ENCODE measurements at places on chromosomes 16 and 17.

- no peak for DNase-seq
These were observed 55.2 kb downstream of the CDH11 start for GRCh38 chr16:65066651-65067050.

- DNase-seq: no peak
These were observed 100.3 kb downstream of the MAF start for GRCh38 chr16:79500286-79500685.

DNA sequence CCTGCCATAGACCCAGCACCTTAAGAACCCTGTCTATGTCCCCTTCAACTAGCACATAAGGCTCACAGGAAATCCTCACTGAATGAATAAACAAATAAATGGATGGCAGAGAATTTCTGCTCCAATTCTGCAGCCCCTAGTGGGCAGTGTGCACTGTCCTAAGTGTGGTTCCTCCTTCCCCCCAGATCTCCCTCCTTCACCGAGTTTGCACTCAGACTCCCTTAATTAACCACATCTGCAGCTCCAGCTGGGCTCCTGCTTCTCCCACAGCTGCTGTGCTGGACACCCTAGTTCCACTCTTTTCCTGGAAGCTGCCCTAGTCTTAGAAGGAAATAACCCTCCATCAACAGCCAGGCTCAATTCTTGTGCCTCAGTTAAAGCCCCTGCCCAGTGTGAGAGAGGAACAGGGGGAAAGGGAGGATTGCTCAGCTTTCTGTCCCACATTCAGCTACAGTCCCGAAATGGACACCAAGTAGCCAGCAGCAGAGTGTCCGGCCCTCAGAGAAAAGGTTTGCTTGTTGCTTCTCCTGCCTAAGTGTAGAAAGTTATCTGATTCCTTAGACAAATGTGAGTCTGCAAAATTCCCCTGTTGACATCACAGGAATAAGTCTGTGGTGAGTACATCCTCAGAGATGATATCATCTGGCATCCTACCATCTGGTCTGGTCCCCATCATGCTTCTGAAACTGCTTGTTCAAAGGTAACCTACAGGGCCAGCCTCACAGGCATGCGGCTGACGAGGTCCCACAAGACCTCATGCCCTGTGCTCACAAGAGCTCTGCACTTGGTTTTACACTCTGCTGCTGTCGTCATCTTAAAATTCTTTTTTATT, 12.3 kb downstream of the LRRC3C start:
- no peak for DNase-seq

DNA sequence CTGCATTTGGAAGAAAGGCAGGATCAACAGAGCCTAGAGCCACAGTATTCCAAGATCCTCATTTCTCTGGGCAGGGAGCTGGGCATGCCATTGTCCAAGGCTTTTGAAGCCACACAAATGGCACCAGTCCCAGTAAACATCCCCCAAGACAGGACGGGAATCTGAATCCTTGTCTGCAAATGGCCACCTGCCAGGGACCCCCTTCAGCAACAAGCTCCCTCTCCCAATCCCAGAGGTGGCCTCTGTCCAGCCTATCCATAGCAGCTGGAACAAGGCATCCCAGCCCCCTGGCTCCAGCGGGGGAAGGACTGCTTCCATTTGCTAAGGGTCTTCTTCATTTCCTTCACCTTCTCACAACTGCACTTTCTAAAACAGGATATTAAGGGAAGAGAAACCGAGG, 204.4 kb downstream of the C16orf78 start:
- DNase-seq: no peak

GRCh38 chr17:16352667-16353316, 477 bp downstream of the CENPV start:
- DNase-seq: no peak

- no peak for DNase-seq
These were observed 58.2 kb downstream of the CNTNAP4 start for GRCh38 chr16:76335180-76335974.

GRCh38 chr16:30416624-30417528, 9.5 kb downstream of the ZNF771 start:
- DNase-seq: no peak

DNA sequence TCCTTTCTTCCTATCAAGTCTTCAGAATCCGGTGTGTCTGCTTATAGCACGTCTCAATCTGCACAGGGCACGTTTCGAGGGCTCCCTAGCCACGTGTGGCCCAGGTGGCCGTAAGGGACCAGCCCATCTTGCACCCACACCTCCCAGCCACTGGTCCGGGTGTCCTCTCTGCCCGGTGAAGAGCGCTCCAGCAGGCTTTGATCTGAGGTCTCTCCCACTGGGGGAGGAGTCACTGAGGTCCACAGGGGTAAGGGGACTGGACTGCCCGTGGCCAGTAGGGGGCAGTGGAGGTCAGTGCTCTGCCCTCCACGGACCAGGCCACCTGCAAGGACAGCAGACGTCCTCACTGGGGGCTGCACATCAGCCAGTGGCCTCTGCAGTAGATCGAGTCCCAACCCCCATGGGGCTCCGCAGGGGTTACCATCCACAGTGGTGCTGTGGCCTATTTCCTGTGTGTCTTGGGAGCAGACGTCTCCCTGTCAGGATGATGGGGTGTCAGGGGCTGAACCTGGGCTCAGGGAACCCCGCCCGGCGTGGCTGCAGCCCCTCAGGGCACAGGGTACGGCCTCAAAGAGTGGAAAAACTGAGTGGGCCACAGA, 204.1 kb upstream of the CIBAR2 start:
- no peak for DNase-seq

DNA sequence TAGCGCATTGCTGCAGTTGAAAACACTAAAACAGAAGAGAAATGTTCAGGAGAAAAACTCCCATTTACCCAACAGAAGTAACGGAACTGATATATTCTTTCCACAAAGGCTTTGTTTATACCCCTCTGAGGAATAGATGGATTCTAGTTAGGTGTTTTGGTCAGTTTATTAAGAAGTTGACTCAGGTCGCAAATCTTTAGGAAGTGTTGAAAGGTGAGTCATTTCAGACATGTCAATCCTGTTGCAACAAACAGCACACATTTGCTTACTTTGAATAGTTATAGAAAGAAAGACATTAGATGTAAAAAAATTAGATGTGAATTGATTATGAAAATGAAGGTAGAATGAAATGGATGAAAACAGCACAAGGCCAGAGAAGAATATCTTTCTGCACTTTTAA, 941.0 kb downstream of the KCNJ2 start:
- no peak for DNase-seq

GRCh38 chr16:3118846-3119245, 6.5 kb downstream of the ZNF205 start:
- DNase-seq: no peak

GRCh38 chr17:9386401-9386800, 189.2 kb downstream of the STX8 start:
- DNase-seq: no peak

DNA sequence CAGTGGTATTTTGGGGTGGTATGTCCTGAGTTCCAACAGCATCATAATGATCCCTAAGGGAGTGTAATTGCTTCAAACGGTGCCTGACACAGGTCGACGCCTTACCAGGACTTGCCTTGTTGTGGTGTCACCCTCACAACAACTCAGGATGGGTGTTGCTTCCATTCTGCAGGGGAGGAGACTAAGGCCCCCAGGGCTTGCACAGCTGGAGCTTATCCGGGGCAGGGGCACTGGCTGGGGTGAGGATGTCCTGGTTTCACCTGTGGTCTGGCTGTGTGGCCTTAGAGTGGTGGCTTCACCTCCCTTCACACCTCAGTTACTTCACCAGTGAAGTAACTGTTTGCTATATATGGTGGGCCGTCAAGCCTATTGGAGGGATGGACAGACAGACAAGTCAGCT, 23.3 kb downstream of the LLGL2 start:
- no peak for DNase-seq

DNA sequence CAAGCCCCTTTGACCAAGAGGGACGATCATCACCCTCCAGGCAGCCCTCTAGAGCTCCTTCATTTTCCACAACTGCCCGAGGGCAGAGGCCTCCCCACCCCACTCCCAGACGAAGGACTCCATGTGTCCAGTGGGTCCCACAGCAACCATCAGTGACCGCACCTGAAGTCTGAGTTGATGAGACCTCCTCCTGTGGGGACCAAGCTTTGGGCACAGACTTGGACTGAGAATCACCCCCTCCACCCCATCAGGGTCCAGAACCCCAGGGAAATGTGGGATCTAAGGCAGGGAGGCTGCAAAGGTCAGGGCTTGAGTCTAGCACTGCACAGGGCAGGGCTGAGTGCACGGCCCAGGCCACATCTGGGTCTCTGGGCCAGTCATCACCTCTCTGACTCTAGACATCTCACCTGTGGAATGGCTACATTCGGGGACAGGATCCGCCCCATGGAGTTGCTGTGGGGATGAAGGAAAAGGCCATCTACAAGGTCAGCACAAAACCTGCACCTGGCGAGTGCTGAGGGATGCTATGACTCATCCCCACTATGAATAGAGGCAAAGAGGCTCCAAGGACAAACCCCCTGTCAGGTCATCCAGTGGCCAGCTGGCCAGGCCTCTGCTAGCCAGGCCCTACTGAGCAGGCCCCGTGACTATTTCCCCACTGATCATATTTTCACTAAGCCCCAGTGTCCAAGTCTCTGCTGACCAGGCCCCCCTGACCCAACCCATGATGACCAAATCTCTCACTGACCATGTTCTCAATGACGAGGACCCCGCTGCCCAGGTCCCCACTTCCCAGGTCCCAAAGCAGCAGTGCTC, 38.4 kb downstream of the TNFRSF13B start:
- no peak for DNase-seq

- DNase-seq: no peak
These were observed 12.2 kb downstream of the CX3CL1 start for GRCh38 chr16:57384248-57385070.

DNA sequence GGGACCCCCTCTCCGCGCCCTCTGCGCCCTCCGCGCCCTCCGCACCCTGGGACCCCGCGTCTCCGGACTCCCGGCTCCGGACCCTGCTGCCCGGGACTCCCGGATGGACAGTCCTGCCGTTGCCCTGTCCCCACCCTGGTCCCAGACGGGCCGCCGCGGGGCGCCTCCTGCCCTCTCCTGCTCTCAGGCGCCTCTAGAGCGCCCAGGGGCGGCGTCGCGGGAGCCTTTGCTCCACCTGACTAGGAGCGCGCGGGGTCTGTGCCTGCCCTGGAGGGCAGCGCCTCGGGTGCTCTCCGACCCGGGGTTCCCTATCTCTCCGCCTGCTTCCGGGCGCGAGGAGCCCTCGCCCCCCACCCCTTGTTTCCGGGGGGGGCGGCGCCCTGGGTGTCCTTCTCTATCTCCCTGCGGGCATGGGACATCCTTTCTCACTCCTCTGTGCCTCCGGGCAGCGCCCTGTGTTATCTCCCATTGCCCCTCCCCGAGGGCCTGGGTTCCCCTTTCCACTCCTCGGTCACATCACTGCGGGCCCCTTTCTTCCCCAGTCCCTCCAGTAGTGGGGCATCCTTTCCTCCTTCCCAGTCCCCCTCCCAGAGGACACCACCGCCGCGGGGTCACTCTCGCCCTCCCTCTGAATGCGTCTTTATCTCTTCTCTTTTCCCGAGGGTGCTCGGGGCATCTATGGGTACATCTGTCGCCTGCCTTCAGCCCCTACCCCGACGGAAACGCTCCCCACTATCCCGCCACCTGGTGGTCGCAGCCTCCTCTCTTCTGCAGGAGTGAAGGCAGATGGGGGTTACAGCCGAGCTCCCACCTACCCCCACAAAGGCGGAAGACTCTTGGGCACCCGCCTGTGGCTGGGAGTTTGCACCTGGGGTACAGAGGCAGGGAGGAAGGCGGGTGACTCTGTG, 875 bp downstream of the PRKCB start:
- DNase-seq: no peak

GRCh38 chr17:75521290-75521689, 4.2 kb upstream of the LLGL2 start:
- no peak for DNase-seq

DNA sequence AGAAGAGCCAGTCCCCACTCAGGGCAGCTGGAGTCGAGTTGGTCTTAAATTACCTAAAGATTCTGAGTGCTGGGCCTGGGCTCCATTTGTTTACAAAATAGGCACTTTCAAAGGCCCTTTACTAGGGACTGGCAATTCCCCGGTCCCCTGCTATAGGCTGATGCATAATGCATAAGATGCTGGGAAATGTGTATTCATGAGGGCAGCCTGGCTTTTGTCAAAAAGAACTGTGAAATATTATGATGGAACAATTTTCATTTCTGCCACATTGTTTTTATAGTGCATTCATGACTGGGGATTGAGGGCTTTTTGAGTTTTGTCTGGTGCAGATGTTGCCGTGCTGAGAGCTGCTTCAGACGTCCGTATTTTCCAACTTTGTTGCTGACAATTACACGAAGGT, 617.0 kb upstream of the CDH5 start:
- DNase-seq: no peak

- DNase-seq: no peak
These were observed 89.5 kb downstream of the ABCC1 start for GRCh38 chr16:16038950-16039349.

DNA sequence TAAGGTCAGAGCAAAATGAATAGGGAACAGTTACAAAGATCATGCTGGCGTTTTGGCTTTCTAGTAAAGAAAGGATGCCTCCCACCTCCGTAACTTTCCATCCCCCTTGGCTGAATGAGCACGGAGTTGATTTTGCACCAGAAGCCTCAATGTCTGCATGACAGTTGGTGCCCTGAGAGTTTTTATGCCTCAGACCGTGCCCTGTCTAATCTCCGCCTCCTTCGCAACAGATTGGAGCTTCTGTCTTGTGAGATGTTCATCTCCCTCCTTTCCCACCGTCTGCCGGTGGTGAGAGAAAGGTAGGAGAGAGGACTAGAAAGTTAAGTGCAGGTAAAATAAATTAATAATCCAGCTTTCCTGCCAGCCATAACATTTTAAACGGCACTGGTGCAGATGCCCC, 1.9 kb downstream of the HS3ST4 start:
- DNase-seq: no peak

- no peak for DNase-seq
These were observed 99.7 kb downstream of the CMIP start for GRCh38 chr16:81544261-81544660.

DNA sequence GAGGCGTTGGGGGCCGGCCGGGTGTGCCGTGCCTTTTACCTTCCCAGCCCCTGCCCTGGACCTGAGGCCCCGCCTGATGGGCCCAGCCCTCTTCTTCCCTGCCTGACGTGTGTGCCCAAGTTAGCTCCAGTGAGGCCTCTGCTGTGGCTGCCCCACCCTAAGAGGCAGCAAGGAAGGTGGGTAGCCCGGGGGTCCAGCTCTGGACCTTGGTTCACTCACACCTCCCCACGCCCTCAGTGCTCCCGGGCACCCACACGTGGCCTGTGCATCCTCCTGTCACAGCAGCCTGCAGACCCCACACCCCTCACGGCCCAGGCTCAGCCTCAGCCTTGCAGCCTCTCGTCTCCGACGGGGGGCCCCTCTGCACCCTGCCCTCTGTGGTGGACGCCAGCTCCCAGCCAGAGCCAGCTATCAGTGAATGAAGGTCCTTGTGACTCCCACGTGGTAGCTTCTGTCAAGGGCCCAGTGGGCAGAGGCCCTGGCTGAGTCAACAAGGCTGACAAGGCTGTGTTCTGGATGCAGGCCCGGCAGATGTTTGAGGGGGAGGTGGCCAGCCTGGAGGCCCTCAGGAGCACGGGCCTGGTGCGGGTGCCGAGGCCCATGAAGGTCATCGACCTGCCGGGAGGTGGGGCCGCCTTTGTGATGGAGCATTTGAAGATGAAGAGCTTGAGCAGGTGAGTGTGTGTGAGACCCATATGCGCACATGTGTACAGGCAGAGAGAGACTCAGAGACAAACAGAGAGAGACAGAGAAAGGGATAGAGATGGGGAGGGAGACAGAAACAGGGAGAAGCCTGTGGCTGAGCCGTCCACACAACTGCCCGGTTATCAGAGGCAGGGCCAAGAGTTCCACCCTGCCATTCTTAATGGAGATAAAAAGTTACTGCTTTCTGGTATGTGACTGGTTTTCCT, 2.8 kb downstream of the FN3K start:
- no peak for DNase-seq

Measured in stimulated activated CD4-positive, alpha-beta T cell treated with anti-CD3 and anti-CD28 coated beads, Interleukin-2, amount 100 ng/mL, for 4 hours (primary cell).